Activated CD4-positive, CD25-positive, alpha-beta regulatory T cell treated with anti-CD3 and anti-CD28 coated beads, Interleukin-2, amount 50 U/mL, for 24 hours (primary cell): ENCODE measurements at places on chromosomes 1 and 21.

- no peak for ATAC-seq
Measured at GRCh38 chr1:232954594-232955365, 4.4 kb downstream of the NTPCR start.

DNA sequence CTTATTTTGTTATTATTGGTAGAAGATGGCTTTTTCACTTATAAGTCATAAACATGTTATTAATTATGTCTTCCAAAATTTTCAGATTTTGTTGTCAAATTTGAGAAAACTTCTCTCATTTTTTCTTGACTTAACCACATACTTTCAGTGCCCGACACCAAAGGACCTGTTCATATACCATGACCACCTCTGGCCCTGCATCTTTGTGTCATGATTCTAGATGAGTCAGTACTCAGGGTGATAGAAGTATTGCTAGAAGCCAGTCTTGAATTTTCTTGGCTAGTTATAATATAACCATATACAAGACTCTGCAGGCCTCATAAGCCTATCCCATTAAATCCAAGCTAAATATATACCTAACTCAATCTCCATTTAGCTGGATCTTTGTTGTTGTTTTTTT lies 35.4 kb upstream of the DPH5 start:
- no peak for ATAC-seq

- no peak for ATAC-seq
Measured at GRCh38 chr21:33171616-33172169, 58.0 kb upstream of the IFNAR2 start.

DNA sequence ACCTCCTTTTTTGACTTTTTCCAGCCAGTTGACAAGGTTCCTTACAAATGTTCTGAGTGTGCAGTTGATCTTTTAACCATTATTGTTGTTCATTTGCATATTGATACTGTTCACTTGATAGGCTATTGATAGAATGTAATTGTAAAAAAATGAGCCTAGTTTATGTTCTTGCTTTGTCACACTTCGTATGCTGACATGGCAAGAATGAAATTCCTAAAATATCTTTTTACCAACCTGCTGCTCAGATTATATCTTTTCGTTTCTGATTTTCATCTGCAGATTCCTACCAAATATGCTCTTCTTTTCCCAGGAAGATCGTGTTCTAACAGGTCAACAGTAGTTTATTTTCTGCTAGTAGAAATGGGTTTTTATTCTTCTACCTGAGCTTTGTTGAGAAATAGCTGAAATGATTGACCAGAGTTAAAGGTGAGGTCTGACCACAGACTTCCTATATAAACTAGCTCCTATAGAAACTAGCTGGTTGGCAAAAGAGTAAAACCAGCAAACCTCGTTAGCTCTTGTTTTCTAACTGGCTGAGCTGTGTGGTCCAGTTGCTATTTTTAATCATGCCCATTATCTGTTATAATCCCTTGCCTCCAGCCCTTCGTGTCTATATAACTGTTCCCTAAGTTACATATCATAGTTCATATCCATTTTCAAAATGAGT lies 174.8 kb downstream of the HS2ST1 start:
- no peak for ATAC-seq

DNA sequence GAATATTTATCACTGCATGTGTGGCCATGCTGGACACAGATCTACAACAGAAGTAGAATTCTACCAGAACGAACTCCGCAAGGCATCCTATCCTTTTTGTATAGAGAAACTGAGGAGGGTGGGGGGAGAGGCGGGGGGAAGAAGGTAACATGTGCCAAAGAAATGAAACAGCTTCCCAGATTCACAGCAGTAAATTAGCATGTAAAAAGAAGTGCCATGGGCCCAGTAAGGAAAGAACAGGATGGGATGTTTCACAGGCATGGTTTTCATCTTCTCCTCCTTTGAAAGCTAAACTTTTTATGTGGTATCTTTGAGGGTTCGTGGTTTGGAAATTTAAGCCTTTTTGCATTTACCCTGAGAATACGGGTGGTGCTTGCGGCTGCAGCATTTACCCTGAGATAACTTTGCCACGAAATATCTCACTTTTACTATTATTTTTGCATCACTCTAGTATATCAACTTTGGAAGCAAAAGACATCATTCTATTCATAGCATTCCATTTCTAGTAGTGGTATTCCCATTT lies 168.9 kb downstream of the TPR start:
- ATAC-seq = no peak

DNA sequence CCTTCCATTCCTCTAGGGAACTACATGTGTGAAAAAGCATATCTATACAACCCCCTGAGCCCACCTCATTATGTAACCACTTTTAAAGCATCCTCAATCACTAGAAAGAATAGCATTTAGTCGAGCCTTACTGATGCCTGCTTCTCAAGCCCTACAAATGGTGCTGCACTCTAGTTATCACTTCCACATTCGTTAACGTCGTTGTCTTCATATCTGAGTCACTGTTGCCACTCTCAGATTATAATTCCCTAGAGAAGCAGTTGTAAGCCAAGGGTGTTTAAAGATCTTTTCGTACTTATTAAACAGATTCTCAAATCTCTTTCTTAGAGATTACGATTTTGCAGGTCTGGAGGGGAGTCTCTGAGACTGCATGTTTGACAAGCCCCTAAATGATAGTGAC lies 16.5 kb downstream of the ATP1B1 start:
- no peak for ATAC-seq

DNA sequence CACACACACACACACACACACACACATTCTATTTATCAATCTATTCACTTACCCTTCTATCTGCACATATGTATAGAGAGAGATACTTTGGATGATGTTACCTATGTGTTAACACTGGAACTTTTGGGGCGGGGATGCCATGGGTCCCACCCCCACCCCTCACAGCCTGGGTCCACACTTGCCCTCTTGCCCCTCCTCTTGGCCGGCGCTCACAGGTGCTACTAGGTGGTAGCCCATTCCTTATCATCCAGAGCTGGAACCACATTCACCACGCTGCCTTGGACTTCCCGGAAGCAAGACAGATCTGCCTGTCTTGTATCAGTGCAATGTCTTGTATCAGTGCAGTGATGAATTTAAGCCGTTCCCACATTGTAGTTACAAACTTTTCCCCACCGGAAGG lies 85.1 kb downstream of the LBR start:
- ATAC-seq = no peak

- ATAC-seq = peak; percentile 17
Measured at GRCh38 chr1:70486676-70487458, 75.8 kb downstream of the CTH start.

DNA sequence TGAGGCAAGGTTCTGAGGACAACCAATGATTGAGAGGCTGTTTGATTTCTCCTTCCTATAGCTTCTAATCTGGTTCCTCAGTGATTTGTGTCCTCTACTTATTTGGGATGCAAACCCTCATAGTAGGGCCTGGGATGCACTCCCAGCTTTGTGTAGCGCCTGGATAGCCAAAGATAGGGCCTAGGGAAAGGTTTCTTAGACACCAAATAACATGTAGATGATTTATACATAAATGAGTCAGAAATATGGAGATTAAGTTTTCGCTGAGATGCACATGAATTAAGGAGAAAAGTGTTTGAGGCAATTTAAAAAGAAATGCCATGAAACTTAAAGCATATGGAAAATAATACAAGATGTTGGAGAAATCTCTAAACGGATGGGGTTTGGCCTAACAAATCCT lies 66.0 kb upstream of the LMO4 start:
- no peak for ATAC-seq

DNA sequence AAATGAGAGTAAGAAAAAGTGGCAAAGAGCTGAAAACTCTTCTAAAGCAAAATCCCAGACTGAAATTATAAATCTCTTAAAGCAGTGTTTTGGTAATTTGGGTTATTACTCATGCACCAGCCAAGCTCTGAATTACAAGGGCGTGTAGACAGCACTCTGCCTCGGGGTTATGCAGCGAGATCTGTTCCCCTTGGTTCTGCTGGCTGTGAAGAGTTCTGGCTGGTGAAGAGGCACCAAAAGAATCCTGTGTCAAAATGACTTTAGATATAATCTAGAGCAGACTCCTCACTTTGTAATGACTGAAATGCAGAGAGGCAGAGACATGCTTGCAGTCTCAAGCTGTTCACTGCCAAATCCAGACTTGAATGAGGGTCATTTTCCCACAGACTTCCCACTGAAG lies 461.8 kb upstream of the CXADR start:
- no peak for ATAC-seq

- ATAC-seq = no peak
Measured at GRCh38 chr21:30189773-30190172, 23.2 kb upstream of the CLDN17 start.

- peak; percentile 66 for ATAC-seq
Measured at GRCh38 chr1:160453443-160453842, 53.1 kb downstream of the VANGL2 start.

- ATAC-seq = no peak
Measured at GRCh38 chr1:37055631-37056030, 21.3 kb upstream of the GRIK3 start.

DNA sequence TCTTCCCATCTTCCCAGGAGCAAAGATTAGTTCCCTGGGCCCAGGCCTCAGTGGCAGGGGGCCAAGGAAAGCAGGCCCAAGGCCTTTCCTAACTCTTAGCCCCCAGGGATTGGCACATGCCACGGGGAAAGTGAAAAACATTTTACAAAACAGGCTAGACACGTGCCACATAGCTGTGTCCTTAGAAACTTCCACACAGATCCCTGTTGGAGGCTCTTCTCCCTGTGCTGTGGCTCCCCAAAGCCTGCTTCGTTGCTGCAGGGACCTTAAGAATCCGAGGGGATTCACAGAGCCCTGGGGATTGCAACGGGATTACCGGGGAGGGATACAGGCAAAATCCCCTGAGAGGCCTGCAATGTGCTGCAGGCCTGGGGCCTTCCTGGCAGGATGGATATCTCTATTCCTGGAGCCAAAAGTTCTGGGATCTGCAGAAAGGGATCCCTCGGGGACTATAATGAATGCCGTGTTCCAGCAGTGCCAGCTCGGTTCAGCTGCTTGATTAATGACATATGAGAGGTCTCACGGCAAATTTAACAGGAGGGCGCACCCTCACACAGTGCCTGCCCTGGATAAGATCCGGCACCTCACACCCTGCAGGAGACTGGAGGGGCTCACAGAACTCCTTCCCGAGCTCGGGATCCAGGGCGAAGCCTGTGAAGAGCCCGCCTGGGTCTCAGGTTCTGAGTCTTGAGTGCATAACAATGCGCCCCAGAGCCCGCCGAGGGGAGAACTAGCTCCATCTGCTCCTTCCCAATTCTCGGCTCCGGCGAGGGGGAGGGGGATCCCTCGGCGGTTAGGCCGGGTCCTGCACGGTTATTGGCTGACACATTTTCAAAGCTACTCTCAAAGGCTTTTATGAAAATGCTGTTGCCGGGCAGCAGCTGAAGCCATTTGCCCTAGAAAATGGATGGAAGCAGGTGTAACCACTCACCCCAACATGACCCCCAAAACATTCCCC lies 15.3 kb upstream of the RGS8 start:
- ATAC-seq = no peak

DNA sequence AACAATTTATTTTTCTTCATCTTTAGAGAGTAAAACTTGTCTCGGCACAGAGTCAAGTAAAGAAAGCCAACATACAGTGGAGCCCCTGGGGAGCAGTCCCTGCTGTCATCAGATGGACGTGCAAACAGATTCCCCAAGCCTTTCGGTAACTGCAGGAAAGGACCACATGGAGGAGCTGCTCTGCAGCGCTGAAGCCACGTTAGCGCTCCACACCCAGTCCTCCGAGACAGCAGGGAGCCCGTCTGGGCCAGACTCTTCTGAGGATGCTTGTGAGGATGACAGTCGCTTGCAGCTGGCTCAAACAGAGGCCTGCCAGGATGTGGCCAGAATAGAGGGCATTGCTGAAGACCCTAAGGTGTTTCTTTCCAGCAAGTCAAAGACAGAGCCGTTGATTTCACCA lies 77.1 kb upstream of the SCCPDH start:
- no peak for ATAC-seq

- no peak for ATAC-seq
Measured at GRCh38 chr1:113533061-113533460, 142.7 kb downstream of the MAGI3 start.

DNA sequence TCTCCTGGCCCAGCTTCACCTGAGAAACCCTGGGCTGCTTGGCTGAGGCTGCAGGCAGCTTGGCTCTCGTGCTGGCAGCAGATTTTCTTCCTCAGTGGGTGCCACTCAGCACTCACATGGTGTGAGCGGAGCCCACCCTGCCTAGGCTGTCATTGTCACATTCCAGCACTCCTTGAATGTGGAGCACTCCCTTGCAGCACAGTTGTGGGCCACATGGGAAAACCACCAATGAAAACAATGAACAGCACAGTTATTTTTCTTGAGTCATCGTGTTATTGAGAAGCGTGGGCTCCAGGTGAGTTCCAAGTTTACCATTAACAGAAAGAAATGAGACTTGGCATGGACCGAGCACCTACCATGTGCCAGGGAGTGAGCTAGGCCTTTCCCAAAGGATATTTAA lies 27.2 kb upstream of the TRIM67 start:
- no peak for ATAC-seq

GRCh38 chr1:35585281-35585680 lies 12.2 kb downstream of the TFAP2E start:
- ATAC-seq = no peak

- ATAC-seq = no peak
Measured at GRCh38 chr1:189992856-189993255, 484.8 kb downstream of the BRINP3 start.

DNA sequence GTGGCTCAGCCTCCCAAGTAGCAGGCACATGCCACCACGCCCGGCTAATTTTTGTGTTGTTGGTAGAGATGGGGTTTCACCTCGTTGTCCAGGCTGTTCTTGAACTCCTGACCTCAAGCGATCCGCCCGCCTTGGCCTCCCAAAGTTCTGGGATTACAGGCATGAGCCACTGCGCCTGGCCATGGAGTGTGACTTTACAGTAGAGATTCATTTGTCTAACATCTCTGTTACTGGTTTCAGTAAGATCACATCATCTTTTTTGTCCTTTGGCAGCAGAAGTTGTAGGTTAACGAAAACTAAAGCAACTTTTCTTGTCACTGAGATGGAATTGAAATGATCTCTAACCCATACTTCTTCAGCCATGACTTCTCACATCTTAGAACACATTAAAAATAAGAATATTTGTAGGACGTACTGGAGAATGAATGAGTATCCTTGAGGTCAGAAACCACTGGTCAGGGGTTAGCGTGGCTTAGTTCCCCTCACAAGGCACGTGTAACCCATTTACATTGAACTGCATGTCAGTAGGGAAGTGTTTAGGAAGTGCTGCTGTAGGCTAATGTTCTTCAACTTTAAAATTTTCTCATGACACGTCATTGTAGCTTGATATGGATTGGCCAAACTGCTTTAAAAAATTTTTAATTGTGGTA lies 75.9 kb downstream of the CAMTA1 start:
- no peak for ATAC-seq

- no peak for ATAC-seq
Measured at GRCh38 chr1:54266908-54267307, 66.9 kb downstream of the MRPL37 start.

- no peak for ATAC-seq
Measured at GRCh38 chr1:111980686-111981085, 8.8 kb downstream of the KCND3 start.

- no peak for ATAC-seq
Measured at GRCh38 chr1:24161270-24161669, 18.3 kb upstream of the IL22RA1 start.

GRCh38 chr1:3899754-3900149 lies 320 bp downstream of the C1orf174 start:
- ATAC-seq = no peak
